ENCODE measurements at places on chromosomes 11 and 22. TPM values are rescaled to one million over a fixed set of nuclear protein-coding genes. Genes with fewer than 3 reads are reported as not detected.

DNA sequence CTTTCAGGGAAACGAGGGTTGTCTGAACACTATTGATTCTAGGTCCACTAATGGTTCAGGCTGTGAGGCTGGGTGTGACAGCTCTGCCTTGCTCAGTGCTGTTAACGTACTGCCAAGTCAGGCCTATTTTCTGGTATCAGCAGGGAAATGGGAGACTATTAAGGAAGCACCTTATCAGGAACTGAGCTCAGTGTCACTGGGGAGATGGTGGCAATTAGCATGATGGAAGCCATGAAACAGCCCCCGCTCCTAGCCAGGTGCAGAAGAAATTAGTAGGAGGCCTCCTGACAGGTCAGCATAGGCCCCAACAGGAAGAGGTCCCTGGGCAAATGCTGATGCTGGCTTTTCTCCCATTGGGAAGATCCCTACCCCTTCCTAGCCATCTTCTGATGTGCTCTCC is 42.6 kb upstream of the LMO2 start:
- DNase-seq = no peak

- DNase-seq = no peak
These were observed 1491.9 kb downstream of the TBC1D22A start for GRCh38 chr22:48254311-48254873.

Gene LIF
- 112 TPM for total RNA-seq

DNA sequence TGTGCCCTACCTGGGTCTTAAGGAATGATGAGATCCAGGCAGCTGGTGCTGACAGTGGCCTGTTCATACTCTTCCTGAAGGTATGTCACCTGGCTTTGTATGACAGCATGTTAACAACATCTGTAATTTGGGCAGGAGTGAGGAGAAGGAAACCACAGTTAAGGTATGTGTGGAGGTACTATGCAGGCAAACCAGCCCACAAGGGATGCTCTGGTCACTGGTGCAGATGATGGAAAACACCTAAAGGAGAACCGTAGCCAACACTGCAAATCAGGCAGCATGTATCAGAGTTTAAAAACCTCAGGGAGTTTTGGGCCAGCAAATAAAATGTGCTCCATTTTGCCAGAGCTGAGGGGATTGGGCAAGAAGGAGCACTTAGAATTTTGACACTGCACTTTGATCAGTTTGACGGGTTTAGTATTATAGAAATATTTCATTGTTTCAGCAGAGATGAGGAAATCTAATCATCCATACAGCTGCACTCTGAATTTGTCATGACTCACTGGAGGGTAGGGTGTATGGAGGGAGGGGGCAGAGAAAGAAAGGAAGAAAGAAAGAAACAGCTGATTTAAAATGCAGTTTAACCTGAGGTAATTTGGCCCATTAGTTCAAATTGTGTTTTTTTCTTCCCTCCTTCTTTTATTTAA is 260.9 kb downstream of the KIRREL3 start:
- DNase-seq = no peak

Gene SLC7A4
- total RNA-seq = 2.7 TPM

DNA sequence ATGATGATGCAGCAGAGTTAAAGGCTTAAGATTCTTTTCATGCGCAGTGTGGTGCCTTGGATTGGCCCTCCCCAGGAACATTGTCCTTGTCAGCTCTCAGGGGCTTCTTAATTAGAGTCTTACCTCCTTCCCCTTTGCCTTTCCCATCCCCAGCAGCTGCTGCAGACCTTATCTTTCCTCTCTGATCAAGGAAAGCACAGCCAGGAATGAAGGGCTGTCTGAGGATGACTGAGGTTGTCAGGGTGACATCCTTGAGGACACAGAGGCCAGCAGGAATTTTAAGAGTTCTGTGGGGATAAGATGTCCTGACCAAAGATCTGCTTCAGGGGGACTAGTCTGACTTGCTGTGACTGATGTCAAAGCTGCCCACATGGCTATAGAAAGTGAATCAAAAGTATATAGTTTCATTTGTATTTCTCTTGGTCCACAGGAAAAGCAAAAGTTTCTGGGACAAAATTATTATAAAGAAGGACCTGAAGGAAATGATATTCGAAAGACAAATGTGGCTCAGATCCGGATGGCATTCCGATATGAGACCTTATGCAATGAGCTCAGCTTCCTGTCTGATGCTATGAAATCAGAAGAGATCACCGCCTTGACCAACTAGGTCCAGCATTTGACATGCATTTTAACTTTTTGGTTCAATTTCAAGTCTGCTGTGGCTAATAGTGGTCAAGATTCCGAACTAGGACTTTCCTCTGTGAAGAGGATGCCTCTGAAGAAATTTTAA is 35.5 kb downstream of the RNF141 start:
- no peak for DNase-seq

- DNase-seq = no peak
These were observed 148.6 kb downstream of the OPCML start for GRCh38 chr11:133383689-133384088.

Gene GAS2L1
- 10.3 TPM for total RNA-seq

Gene SCGB1A1
- not detected for total RNA-seq
